ENCODE measurements at places on chromosomes 4 and X.

DNA sequence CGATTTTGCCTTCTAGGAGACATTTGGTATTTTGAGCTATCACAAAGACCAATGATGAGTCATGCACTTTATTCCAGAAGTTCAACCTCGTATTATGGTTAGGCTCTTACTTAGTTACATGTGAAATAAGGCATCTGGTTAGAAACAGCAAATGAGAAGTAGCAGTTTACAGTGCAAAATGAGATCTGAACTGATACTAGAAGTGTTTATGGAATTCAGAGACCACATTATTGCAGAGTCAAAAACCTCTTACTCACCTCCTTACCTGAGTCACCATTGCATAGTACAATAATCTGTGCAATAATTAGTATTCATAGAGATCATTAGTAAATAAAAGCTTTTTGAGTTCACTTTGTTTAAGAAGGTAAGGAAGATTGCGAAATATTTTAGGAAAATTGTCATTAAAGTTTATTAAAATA is 38.7 kb downstream of the SEC24B start:
- DNase-seq: no peak

GRCh38 chrX:154458116-154458953 is at the start of gene PLXNA3:
PLXNA3 (plus strand) TSS chrX:154458281; CDS start chrX:154460184, 1,903 bp downstream.
- peak; percentile 35 for DNase-seq

DNA sequence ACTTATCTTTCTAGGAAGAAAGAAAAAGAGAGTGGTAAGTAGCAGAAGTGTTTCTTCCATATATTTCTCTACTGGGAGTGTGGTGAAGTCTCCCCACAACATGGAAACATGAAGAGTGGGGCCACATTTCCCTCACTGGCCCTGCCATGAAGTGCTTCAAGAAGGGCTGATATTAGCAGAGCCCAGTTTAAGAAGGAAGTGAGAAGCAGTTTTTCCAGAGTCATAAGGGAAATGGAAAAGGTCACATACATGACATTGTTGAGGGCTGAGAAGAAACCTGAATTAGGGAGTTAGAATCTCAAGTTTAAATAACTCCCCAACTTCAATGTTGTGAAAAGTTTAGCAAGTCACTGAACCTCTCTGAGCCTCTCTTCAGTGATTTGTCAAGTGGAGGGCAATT is 171.9 kb upstream of the RBPJ start:
- DNase-seq: no peak

DNA sequence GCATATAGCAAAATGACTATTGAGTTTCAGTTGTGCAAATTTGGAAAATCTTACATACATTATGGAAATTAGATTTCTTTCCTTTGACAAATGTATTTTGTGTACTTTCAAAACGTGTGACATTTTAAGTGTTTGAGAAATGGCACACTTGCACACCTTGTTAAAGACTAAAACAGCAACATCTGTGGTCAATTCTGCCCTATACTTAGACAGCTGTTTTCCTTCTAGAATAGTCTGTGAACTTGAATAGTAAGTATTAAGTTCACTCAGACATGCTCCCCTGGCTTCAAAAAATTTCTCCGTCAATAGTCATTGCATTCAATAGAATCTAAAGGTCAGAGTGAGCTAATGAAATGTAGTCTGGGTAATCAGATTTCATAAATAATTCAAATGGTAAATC is 21.7 kb upstream of the TBC1D9 start:
- no peak for DNase-seq

DNA sequence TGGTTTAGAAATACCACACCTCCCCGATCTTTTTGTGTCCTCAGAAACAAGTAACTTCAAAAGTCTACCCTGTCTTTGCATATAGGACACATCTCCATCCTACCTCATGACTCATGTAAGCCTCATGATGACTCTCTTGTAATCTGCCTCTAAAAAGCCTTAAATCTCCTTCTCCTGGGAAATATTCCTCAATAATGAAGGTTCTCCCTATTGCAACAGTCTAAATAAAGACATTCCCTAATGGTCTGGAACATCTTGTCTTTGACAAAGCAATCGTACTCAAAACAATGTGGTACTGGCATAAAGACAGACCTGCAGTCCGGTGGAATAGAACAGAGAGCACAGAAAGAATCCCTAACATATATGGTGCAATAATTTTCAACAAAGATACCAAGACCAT is 257.7 kb downstream of the OPHN1 start:
- no peak for DNase-seq

DNA sequence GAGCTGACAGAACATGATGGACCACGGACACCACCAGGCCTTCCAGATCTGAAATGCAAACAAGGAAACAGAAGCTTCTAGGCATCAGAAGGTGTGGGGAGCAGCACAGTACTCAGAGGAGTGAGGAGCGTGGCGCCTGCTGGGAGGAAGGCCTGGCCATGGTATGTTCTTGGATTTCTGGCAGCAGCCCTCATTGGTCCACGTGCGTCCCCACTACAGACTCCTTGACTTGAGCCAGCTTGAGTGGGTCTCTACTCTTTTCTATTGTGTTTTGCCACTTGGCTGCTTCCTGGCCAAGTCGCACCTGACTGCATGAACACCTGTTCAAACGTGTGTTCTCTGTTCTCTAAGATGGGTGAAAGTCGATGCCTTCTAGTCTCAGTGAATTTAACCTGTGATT is 18.0 kb downstream of the ZNF275 start:
- no peak for DNase-seq

DNA sequence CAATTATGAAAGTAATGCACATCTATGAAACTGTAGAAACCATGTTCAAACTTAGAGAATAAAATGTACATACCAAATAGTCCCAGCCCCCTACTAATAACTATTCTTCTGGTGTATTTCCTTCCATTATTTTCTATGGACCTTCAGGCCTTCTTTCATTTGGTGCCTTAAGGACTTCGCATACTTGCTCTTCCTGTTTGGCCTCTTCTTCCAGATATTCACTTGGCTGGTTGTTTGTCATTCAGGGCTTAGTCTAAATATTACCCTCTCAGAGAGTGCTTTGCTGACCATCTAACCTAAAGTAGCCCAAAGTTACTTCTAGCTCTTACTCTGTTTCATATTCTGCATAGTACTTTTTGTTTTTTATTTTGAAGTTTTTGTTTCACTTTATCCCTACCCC is 70.3 kb upstream of the ARMCX2 start:
- DNase-seq: no peak

- DNase-seq: no peak
Observed at GRCh38 chrX:108033890-108034289, 11.0 kb upstream of the VSIG1 start.

- no peak for DNase-seq
Observed at GRCh38 chr4:124530464-124531077, 182.0 kb downstream of the ANKRD50 start.

GRCh38 chr4:40132816-40133215 is 64.0 kb upstream of the RHOH start:
- no peak for DNase-seq

DNA sequence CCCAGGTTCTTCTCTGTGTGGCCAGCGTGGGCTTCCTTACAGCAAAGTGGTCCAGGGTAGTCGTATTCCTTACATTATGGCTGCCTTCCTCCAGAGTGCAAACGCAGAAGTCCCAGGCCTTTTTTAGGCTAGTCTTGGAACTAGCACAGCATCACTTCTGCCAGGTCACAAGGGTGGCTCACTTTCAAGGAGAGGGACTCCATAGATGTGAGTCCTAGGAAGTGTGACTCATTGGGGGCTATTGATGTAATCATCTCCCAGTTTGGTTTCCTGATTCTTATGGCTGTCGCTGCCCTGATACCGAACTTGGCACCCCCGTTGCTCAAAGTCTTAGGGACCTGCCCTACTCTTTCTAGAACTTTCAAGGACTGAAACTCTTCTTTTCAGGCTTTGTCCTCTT is 140.0 kb downstream of the DCK start:
- DNase-seq: no peak

DNA sequence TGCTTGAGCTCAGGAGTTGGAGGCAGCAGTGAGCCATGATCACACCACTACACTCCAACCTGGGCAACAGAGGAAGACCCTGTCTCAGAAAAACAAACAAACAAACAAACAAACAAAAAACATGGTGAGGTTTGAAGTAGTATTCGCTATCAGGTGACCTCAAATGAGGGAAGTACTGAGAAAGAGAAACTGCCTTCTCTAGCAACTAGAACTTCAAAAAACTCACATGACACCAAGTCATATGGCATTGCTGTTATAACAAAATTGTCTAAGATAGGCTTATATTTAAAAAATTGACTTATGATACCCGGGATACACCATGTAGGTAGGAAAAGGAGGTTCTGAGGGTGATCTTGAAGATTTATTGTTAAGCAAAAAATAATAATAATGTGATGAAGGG is 10.3 kb downstream of the MPP1 start:
- no peak for DNase-seq

DNA sequence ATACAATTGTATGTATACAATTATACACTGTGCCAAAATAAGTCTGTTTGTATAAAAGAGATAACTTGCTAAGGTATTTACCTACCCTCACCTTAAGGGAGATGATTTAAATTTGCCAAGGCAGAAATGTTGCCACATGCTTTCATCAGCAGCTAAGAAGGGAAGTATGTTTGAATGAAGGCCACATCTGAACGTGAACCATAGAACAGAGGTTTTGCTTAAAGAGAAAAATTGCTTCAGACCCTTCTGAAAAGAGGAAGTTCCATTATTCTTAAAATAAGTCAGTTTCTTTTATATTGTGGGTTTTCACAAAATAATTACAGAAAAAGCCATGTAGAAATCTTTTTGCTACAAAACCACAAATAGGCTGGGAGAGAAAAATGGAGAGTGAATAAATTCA is 621.5 kb upstream of the HTR2C start:
- no peak for DNase-seq

- no peak for DNase-seq
Observed at GRCh38 chr4:126755506-126755905, 877.3 kb upstream of the INTU start.

DNA sequence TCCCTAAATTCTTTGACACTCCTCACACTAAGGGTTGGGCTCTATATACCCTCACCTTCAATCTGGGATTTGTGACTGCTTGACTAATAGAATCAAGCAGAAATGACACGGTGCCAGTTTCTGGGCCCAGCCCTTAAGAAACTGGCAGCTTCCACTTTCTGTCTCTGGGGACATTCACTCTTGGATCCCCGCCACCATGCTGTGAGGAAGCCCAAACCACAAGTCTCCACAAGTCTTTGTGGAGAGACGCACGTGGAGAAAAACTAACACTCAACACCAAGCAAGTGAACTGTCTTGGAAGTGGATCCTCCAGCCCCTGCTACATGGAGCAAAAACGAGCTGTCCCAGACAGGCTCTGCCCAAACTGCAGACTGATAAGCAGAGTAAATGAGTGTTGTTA is 1.1 kb upstream of the EDNRA start:
- no peak for DNase-seq

GRCh38 chr4:5572114-5572513 is 136.2 kb downstream of the EVC2 start:
- DNase-seq: no peak

DNA sequence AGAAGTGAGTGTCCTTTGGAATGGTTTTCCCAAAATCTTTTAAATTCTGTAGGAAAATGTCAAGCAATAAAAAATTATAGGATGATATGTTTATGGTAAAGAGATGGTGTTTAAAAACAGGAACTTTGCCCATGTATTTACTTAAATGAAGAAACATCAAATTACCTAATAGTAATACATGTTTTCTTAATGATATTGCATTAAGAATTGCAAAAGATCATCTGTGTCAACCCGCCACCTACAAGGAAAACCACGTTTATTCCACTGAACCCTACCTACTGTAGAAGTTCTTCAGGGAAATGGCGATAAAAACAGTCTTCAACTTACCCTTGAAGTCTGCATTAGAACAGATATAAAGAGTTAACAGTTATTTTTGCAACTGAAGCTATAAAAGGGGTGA is 67.2 kb upstream of the NDP start:
- no peak for DNase-seq

DNA sequence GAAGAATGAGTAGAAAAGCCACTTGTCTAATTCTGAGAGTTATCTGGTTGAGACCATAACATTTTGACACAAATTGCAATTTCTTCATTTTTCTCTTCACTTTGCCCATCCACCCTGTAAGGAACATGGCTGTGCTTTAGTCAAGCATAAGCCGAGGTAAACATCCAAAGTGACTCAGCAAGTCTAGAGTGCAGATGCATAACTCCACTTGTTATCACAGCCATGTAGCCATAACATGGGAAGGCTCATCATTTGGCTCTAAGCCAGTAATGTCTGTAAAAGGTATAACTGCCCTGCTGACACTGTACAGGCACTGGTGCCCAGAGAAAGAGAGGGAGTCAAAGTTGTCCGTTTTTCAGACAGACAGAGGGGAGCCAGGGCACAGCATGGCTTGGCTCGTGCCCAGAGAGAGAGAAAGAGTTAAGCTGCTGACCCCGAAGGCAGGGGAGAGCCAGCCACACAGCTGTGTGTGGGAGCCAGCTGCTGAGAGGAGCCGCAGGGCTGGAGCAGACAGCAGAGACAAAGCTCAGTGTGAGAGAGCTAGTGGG is 76.9 kb upstream of the EXOC1L start:
- DNase-seq: no peak
